ENCODE measurements at places on chromosomes 11 and 22.

- no peak for DNase-seq
Observed at GRCh38 chr11:119496469-119496868, 73.5 kb upstream of the THY1 start.

GRCh38 chr22:28249402-28249801, 330.3 kb upstream of the PITPNB start:
- no peak for DNase-seq

DNA sequence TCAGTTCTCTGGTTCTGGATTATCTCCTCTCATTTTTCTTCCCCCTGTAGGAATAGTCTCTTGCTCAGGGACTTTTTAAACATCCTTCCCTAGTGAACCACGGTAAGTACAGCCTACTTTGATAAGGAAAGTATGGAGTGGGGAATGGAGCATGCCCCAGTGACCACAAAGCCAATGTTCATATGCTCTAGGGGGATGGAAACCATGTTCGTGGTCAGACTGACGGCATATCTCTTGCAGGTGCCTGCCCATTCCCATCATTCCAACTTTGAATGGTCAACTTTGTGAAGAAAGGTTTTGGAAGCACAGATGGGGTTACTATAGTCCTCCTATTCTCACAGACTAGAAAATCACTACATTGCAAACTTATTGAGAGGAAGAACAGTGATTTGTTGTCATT, 332.5 kb upstream of the NCAM1 start:
- no peak for DNase-seq

DNA sequence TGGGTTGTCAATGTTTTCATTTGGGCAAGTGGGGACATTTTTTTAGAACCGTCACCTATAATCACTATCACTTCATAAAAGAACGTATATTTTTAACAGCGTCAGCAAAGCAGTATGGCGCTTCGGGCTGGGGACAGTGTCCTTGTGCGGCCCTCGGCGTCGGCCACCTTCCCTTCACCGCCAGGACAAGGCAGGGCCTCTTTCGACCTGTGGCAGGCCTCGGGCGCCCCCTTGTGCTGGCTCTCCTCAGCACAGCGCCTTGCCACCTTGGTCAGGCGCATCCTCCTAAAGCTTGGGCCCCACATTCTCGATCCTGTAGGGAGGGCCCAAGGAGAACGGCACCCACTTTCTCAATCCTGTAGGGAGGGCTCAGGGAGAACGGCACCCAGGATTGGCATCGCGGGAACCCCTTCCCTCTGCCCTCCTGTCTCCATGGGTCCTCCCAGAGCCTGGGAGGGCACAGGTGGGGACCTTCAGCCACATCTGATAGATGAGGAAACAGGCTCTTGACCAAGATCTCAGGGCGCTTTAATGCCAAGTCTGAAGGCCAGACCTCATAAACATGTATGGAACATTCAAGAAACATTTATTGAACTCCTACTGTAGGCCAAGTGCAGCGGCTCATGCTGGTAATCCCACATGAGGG, 11.5 kb upstream of the FADD start:
- peak; percentile 39 for DNase-seq

DNA sequence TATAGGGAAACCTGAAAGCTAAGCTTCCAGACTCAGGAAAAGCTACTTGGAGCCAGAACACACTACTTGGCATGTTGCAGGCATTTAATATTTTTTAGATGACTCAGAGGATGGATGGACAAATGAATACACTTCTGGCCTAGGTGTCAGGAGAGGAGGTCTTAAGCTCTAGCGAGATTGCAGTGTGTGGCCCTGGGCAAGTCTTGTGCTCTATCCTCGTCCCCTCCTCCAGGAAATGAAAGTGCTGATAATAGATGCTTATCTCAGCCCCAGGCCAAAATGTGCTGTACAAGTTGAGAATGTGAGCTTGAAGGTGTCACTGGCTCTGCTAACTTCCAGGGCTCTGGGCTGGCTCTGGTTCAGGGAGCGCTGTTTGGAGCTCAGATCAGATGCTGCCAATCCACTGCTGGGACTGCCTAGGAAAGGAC, 136.3 kb downstream of the PKNOX2 start:
- peak; percentile 32 for DNase-seq

DNA sequence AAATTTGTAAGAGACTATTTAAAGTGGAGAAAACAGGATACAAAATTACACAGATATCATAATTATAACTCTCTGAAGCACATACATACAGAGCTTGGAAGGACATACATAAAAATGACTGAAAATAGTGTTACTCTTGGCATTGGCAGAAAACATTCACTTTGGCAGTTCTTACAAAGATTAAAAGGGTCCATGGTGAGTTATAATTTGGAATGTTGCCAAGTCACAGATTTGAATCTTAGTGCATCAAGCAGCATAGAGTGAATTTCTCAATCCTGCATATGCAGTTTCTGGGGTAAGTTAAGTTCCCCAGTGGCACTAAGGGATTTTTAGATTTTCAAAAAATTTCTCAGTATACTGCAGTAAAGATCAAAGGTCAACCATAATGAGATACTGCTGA, 115.9 kb downstream of the CCDC81 start:
- DNase-seq = no peak

DNA sequence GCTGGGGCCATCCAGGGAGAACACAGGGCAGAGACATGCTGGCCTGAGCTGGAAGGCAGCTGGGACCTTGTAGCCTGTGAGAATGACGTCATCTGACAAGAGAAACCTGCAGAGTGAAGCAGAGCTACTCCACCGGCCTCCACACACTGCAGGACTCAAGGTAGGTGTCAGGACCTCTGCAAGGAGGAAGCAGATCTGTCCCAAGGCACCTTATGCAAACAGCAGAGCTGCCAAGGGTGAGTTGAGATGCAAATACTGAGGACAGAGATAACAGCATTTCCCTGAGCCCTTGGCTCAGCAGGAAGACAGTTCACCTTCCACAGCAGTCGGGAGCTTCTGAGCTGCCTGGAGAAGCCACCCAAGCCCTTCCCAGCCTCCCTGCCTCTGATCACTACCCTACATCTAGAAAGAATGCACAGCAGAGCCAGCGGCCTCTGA, 51.9 kb upstream of the IGSF9B start:
- DNase-seq = no peak

GRCh38 chr22:39471381-39472141, 14.7 kb downstream of the MGAT3 start:
- no peak for DNase-seq

DNA sequence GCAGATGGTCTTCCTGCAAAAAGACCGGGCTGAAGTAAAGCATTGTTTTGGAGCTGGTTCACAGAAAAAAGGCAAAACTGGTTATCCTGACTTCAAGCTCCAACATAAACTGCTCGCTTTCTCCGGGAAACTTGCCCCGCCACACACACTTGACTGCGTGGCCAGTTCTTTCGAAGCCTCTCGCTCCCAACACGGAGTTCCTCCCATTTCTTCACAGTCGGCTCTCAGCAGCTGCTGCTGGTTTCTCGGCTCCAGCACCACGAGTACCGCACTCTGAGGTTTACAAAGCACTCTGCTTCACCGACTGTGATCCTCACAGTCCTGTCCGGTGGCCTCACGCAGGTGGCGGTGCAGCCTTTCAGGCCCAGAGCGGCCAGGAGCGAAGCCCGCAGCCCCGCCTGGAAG, 264 bp downstream of the CHEK1 start:
- no peak for DNase-seq

DNA sequence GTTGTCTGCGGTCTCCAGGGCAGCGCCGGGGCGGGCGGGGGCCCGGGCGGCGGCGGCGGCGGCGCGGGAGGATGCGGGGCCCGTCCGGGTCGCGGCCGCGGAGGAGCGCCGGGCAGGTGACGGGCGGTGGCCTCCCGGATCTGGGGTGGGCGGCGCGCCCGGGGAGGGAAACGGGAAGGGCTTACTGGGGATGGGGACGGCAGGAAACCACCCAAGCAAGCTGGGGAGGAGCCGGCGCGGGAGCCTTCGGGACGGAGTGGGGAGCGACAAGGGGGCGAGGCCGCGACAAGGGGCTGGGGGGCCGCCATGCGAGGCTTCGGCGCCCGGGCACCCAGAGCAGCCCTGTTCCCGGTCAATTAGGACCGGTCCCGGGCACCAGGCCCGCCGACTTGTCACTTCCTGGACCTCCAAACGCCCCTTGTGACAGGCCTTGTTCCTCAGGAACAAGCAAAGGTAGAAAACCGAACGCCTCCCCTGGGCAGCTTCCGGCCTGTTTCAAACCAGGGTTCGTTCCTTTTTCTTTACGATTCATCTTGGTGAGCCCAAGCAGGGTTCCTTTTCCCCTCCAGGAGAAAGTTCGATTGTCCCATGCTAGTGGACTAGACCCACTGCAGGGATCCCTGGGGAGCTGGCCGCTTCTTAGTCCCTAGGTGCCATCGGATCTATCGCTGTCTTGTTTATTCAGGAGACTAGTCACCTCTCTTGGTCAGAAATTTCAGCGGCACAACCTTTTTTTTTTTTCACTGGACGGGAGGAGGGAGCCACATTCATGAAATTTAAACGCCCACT, 492 bp downstream of the JHY start:
- DNase-seq = peak; percentile 62

- DNase-seq = no peak
Observed at GRCh38 chr11:13984616-13985450, 22.3 kb downstream of the SPON1 start.

DNA sequence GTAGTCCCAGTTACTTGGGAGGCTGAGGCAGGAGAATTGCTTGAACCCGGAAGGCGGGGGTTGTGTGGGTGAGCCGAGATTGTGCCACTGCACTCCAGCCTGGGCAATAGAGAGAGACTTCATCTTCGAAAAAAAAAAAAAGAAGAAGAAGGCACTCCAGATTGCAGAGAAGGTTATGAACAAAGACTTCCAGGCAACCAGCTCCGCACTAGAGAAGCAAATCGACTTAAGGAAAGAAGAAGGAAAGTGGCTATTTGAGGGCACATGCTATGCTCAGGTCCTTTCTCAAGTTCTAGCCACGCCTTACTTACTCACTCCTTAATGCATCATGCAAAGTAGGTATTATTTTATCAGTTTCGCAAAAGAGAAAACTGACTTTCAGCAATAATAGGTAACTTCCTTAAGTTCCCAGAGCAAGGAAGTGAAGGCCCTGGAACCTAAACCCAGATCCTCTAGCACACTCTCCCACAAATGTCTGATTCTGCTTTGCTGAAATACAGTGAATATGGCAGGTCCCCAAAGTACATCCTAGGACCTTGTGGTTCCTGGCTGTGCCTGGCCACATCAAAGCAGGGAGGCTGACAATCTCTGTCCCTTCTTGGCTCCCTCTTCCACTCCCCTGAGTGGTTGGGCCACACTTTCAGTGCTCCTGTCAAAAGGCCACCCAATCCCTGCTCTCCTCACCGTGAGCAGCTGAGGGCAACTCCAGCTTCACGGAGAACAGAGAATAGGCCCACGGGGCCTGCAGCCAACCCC, 14.2 kb downstream of the CD3E start:
- DNase-seq = no peak

GRCh38 chr11:134639586-134640330, 227.7 kb upstream of the B3GAT1 start:
- DNase-seq = peak; percentile 25

- DNase-seq = no peak
Observed at GRCh38 chr11:128717516-128717915, 23.6 kb downstream of the FLI1 start.

GRCh38 chr11:7896009-7896785, 34.9 kb downstream of the OR10A6 start:
- no peak for DNase-seq

DNA sequence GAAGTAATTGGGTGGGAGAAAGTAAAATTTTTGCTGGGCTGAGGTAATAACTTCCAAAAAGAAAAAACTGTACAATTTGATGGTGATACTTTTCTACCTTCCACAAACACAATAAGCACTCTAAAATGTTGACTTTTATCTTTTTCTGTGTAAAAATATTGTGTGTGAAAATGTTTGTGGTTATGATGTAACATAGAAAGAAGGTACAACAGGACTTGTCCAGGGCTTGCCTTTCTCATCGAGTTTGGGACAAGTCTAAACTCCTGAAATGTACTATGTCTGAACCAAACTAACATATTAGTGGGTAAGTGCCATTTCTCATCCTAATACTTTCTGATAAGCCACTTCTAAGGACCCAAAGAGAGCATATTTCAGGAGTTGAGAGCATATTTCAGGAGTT, 174.2 kb upstream of the PDGFD start:
- peak; percentile 7 for DNase-seq

DNA sequence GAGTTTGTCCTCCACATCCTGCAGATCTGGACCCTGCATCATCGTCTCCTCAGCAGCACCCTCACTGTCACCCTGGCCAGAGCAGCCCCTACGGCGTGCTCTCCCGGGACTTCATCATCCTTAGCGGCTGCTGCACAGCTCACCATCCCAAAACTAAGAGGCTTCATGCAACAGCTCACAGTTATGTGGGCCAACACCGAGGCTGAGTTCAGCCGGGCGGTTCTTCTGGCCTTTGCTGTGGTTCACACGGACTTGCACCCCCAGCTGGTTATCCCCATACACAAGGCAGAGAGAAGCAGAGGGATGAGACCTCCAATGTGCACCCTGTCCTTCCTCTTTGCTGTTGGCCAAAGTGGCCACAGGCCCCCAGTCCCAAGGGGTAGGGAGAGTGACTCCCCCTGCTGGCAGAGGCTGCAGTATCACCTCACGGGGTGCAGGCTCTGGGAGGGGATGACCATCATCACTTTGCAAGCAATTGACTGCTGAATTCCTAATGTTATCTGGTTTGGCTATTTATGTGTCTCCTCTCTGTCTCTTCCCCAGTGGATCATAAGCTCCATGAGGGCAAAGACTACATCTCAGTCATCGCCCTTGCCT, 276.8 kb downstream of the BRD1 start:
- DNase-seq = no peak

DNA sequence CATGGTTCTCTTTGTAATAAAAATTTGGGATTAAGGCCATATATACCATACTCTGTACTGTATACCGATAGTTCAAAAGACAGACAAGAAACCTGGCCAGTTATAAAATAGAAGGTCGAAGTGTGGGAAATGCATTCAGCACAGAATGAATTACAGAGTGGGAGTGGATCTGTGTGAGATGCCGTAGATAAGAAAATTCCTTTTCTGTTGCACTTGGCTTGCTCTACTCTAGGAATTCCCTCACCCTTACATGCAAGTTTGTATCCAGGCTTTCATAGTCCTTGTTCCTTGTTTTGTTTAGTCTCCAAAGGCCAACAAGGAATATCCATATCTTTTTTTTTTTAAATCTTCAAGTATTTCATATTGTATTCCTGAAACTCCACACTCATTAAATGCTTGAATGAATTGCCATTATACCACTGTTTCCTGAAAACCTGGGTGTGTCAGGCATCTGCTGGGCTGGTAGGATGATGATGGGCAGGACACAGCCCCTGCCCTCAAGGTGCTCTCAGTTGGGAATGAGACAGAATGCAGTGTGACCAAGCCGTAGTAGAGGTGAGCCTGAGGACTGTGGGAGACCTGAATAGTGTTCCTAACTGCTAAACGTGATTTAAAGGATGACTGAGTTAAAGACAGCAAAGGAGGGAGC, 53.5 kb downstream of the TEAD1 start:
- DNase-seq = no peak

DNA sequence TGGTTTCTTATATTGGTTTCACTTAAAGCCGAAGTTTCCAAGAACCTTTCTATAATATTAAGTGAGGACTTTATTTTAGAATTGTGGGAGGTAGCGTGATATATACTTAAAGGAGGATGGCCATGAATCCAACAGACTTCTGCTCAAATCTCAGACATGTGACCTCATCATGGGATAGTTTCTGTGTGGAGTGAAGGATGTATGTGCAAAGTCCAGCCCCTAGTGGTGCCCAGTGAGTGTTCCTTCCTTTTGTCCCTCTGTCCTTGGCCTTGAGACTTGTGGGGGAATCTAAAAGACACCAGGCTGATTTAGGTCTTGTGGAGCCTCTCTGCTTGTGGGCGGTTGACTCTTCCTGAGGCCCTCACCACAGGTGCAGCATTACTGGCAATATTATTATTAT, 43.7 kb downstream of the BARX2 start:
- DNase-seq = no peak

- DNase-seq = peak; percentile 16
Observed at GRCh38 chr11:31236143-31236542, 133.4 kb downstream of the DCDC1 start.
